ENCODE measurements at places on chromosomes 7 and 10.

DNA sequence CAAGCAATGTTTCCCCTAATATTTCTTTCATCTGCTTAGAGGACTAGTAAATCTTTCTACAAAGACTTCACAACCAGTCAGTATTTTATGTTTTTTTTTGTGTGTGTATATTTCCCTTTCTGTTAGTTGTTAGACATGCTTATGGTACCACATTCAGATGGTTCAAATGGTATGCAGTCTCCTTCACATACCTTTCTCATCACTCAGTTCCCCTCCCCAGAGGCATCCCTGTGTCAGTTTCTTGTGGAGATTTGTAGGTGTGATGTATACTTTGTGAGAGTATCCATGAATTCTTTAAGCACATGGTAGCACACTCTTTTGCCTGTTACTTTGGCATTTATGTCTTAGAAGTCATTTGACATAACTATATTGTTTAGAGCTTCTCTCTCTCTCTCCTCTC, 4.4 kb downstream of the ZNF485 start:
- no peak for DNase-seq

GRCh38 chr10:11825796-11826414, 2.7 kb downstream of the PROSER2 start:
- no peak for DNase-seq

GRCh38 chr10:125639846-125640245, 43.1 kb downstream of the TEX36 start:
- no peak for DNase-seq

DNA sequence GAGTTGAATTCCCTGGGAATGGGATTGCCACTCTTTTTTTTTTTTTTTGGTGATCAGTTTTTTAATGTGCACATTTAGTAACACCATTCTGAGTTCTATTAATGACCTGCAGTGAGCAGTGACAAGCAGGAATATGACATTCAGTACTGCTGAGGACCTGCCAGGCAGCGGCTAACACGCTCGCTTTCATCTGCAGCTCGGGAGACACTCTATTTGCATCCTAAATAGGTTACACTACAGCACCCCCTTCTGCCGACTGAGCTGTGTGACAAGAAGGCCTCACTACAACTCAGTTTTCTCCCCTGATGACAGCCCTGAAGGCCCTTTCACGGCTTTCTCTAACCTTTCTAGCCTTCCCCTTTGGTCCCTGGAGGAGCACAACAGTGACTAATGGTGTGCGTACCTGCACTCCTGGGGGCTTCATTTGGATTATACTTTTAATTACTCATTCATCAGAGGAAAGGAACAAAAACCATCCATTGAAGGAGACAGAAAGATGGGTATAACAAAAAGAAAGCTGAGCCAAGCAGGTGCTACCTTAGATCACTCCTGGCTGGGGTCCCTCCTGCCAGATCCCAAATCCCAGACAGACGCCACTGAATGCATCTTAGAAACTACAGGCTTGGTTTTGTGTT, 872.4 kb downstream of the LRMDA start:
- DNase-seq: peak; percentile 27

DNA sequence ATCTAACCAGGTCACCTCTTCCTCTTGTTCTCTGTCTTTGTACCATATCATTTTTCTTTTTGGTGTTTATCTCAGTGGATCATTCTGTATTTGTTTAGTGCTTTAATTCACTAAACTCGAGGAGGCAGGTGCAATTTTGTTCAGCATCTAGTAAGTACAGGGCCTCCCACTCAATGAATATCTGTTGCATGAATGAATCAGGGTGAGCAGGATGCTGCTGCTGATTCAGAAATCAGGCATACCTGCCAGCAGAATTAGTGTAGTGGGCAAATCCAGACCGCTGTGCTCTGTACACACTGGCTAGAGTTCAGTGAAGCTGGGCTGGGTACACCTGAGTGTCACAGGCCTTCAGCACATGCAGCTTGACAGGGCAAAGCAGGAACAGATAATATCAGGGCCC, 511.9 kb downstream of the SUGCT start:
- no peak for DNase-seq

DNA sequence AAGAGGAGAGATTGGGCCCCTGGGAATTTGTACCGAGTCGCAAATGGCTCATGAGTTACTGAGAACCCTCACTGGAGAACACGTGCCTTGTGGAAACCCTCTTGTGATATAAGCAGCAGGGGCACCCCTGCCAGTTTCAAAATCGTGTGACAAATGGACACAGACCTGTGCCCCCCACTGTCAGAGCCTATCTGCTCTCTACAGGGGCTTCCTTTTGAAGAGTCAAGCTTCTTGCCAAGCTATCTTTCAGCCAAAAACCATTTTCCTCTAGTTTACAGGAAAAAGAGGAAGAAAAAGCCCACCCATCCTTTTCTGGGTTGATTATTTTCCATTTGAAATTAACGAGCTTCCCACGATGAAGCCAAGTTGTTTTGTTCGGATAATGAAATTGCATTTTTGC, 64.1 kb upstream of the MPP7 start:
- DNase-seq: no peak

DNA sequence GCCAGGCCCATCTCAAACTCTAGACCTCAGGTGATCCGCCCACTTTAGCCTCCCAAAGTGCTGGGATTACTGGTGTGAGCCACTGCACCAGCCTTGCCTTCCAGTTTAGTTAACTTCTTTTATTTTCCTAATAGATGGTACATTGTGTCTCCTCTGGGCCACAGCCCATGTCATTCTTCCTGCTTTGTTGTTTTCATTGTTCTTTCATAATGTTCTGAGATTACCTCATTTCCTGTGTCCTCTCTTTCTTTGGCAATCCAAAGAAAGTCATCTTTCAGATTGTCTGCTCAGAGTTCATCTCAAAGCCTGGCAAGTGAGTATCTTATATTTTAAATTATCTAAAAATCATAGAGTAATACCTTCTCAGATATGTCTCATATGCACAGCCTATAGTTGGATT, at the start of gene OLAH:
TSS of gene OLAH (plus strand) at position 270 of the 400 bp plus-strand sequence. CDS start 3,346 bp downstream, outside the sequence.
- no peak for DNase-seq

DNA sequence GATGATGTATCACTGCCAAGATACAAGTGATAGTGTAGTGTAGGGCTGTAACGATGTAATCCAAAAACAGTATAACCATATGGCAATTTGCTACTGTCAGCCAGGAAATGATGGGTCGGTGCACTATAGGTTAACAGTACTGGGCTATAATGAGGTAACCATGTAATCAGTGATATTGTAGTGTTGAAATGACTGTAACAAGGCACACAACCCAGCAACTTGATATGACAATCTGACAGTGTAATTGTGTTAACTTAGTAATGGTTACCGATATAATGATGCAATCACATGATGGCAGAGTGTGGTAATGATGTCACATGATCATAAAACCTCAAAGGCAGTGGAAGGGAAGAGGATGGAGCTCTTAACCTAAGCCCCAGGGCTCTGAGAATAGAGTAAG, 73.8 kb upstream of the SLF2 start:
- no peak for DNase-seq

DNA sequence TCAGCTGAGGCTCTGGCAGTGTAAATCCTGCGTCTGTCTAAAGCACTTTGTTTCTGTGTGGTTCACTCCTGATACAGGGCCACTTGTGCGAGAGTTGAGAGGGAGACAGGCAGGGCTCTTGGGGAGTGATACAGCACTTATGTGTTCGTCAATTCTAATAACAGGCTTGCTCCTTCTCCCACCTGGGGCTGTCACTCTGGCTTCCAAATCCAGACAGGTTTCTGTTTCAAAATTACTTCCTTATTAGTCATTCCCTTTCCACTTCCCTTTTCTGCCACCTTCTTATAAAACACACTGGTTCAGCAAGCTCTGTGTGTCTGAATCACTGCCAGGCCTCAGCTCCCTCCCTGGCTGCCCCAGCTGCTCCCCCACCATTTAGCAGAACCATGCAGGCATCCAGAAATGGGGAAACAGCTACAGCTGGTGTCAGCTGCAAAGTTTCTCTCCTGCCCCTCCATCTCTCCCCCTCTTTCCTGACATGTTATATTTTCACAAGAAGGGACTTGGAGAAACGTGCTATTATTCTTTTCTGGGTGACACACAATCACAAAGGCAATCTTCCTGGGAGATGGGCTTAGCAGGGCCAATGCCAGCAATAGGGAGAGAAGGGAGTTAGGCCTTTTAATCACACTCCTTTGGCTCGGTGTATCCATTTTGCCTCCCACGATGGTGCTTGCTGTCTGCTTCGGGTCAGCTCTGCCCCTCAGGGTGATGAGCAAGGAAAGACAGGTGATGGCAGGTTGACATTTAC, 58.4 kb upstream of the ZNRF2 start:
- no peak for DNase-seq

GRCh38 chr7:50531401-50531911, 33.7 kb downstream of the DDC start:
- peak; percentile 67 for DNase-seq

- DNase-seq: no peak
Measured at GRCh38 chr7:27516421-27516820, 146.3 kb downstream of the HIBADH start.

DNA sequence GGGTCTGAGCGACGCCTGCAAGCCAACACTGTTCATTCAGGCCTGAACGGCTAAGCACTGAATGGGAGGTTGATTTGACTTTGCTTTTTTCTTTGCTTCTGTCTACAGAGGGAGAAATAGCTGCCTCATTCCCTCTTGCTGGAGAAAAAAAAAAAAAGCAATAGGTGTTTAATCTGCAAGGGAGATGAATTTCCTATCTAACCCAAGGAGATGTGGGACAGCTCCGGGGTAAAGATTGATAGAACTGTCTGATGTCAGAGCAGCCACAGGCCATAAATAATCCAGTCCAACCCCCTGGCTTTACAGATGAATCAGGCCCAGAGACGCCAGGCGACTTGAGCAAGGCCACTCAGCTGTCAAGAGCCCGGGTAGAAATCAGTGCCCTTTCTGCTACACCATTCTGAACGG, 168.0 kb downstream of the ARHGAP12 start:
- DNase-seq: no peak

- no peak for DNase-seq
Measured at GRCh38 chr10:123295644-123296043, 141.4 kb downstream of the BUB3 start.

GRCh38 chr7:142855756-142856564, 1.1 kb downstream of the EPHB6 start:
- DNase-seq: no peak

GRCh38 chr7:76347710-76348109, 11.1 kb downstream of the YWHAG start:
- no peak for DNase-seq

DNA sequence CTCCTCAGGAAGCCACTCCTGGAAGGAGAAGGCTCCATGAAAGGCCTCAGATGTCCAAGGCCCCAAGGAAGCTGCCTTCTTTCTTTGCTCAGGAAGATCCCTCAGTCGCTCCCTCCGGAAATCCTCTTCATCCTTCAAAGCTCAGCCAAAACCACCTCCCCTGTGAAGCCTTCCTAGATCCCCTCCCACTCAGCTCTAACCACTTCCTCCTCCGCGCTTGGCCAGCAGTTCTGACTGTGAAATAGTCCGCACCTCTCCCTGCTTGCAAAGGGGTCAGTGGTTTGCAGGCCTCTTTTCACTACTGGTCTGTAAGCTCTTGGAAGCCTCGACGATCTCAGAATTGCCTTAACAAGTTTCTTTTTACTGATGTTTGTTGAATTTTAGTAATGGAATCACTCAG, 23.9 kb downstream of the PYROXD2 start:
- no peak for DNase-seq

DNA sequence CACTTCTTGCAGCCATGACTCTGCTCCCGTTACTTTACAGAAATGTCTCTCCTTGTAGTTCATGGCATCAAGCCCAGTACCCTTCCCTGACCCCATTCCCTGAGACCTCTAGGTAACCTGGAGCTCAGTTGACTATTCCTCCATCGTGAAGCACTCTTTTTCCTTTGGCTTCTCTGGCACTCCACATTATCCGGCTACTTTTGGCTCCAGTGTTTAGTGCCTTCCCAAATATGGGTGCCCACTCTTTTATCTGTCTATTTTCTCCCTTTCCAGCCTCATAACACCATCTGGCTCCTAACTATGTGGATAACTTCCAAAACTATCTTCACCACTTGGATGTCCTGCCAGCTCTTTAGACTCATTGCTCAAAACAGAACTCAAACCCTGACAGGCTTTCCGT, 744.7 kb upstream of the GALNT17 start:
- DNase-seq: no peak

GRCh38 chr10:113264333-113265131, 288.3 kb upstream of the HABP2 start:
- no peak for DNase-seq

DNA sequence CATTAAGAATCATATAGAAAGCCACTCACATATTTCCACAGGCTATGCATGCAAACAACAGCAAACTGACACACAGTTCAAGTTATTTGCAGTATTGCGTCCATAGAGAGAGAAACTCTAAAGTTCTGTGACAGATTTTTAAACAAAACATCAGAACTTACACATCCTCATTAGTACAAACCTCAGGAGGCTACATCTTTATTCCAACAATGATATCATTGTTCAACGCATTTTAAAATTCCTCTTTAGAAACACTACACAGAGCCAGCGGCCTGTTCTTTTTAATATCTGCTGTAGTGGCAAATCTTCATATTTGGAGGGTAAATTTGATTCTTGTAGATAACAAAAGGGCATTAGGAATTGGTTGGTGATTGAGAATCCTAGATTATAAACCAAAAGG, 55.9 kb upstream of the NFE2L3 start:
- no peak for DNase-seq

DNA sequence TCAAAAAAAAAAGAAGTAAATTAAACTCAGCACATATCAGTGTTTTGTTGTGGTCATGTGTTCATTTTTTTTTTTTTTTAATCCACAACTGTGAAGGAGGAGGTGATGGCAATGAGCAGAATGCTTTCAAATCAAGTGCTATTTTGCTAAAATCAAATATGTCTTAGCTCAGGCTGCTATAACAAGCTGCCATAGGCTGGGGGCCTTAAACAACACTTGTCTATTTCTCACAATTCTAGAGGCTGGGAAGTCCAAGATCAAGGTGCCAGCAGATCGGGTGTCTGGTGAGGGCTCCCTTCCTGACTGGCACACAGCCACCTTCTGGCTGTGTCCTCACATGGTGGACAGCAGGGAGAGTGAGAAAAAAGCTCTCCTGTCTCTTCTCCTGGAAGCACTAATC, 203.9 kb downstream of the FAM107B start:
- DNase-seq: no peak

- no peak for DNase-seq
Measured at GRCh38 chr7:48052748-48053147, 17.4 kb downstream of the C7orf57 start.

DNA sequence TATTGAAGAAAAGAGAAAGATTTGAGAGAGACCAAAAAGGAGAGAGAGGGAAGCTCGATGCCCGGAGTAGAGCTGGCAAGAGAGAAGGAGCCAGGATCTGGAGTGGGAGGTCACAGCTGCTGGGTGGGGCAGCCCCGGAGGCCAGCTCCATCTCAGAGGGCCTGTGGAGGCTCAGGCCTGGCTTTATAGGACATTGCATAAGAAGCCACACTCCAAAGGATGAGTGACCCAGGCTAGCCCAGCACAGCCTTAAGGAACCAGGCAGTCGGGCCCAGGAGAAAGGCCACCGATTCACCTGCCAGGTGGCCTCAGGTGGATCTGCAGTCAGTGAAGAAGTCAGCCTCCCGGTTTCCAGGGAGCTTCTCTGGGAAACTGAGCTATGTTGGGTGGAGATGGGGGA, 676 bp downstream of the PLAC9 start:
- DNase-seq: no peak

GRCh38 chr10:78856421-78856820, 212.3 kb upstream of the ZMIZ1 start:
- DNase-seq: no peak
